Activated T-helper 1 cell treated with anti-CD3 and anti-CD28 coated beads, Interleukin-2, amount 50 U/mL, for 16 hours (primary cell): ENCODE measurements at places on chromosomes 1 and 21.

DNA sequence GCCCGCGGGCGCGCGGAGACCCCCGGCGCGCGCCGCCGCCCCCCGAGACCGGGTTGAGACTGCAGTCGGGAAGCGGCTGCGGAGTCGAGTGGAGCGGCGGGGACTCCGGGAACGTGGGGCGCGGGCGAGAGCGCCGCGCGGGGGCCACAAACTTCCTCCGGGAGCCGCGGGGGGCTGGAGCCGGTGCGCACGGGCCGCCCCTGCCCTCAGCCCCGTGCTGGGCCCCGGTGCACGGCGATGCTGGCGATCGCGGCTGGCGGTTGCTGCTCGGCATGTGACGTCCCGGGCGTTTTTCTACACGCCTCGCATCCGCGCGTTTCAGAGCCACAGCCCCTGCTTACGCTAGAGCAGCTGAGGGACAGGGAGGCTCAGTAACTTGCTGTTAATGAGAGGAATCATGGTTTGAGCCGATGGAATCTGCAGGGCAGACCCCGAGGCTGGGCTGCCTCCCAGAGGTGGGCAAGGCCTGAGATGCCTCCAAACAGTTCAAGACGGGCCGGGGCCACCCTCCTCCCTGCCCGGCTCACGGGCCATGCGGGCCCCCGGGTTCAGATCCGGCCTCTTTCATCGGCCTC lies 520 bp downstream of the TMEM201 start:
- no peak for DNase-seq

- no peak for DNase-seq
Observed at GRCh38 chr1:6271554-6271953, 10.7 kb upstream of the GPR153 start.

DNA sequence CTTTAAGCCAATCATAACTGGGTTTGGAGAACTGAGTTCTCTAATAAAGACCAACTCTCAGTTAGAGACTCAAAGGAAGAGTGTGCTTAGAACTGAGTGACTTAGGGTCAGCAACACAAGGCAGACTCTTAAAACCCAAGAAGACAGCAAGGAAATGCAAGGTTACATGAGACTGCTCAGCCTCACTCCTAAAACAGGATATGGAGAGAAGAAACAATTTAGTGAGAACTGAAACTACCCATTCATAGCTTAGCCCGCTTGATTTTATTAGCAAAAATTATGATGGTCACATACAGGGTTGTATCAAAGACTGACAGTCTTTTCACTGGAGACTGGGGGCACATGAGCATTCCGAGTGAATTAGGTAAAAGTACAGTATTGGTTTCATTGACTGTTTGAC lies 78.9 kb upstream of the DMRTA2 start:
- no peak for DNase-seq

DNA sequence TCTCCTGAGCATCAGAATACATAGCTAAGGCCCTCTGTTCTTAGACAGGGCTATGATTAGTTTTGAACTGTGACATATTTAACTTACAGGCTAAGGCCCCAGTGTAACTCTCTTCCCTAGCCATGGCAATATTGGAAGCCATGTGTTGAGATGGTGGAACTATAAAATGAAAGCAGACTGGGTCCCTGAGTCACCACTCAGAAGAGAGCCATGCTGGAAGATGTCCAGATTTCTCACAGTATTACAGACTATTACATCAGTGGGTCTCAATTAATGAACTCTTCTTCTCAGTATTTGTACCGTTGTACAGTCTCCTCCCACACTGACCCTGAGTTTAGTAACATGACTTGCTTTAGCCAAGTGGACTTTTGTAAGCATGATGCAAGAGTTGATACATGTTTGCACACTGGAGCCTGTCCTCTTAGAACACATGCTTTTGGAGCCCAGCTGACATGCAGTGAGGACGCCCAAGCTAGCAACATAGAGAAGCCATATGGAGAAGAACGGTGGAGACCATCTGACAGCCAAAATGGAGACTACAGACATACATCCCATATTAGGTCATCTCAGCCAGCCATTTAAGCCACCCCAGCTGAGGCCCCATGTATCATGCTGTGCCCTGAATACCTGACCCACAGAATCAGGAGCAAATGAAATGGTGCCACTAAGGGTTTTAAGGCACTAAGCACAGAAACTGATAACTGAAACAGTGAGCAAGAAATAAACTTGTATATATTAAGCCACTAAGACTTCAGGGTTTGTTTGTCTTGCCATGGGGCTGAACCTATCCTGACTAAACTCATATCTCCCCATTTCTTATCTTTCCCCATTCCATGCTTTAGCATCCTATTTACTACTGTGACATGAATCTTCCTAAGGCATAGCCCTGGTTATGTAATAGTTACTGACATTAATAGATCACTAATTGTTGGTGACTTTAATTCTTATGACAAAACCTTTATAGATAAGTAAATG lies 24.4 kb downstream of the TBX15 start:
- no peak for DNase-seq

DNA sequence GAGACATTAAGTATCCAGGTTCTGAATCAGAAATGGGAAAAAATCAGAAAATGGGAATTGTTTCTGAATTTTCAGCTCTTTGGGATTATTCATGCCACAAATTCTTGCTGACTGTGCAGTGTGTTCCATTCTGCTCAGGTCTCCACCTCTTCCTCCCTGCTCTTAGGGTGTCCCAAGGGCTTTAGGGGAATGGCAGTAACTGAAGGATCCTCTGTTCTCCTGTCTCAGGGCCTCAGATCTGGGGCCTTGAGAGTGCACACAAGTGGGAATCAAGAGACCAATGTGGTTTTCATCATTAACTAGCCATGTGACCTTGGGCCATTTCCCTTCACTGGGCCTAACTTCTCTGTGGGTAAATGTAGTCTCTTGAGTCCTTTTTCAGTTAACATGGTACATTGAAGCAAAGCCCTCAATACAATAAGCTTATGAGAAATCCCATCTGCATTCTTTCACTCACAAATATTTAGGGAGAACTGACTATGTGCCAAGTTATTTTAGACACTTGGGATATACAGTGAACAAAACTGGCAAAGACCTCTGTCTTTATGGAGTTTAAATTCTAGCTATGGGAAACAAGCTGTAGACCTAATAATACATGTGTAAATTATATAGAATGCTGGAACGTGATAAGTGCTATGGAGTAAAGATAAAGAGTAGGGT lies 75.7 kb upstream of the SPATA6 start:
- DNase-seq: no peak
